Stimulated activated CD4-positive, alpha-beta T cell treated with anti-CD3 and anti-CD28 coated beads, Interleukin-1b, Interleukin-23, amount 100 ng/mL, for 1 hour (primary cell): ENCODE measurements at places on chromosomes 7 and 10.

GRCh38 chr10:101299211-101299610, 54.8 kb upstream of the BTRC start:
- no peak for DNase-seq

GRCh38 chr7:84039432-84039831, 155.2 kb downstream of the SEMA3A start:
- DNase-seq: no peak

DNA sequence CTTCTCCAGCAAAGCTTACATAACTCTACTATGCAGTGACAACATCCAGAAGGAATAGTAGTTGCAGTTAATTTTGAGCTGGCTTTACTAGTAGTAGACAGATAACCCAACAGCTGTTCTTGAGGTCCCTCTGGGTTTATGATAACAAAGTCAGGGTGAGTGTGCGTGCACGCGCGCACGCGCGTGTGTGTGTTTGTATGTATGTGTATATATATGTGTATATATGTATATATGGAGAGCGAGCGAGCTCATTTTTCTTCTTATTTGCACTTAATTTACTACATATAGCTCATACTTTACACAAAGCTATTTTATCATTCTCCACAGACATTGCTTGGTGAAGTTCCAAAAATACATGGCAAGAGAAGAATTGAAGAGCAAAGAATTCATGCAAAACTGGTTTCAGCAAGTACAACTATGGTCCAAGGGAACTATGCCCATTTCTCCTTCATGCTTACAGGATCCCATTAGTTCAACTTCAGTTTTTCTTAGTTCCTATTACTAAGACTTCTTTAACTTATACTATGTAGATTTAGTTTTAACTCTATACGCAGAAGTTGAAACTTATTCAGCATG, 105.9 kb upstream of the TMEM168 start:
- no peak for DNase-seq

- peak; percentile 49 for DNase-seq
Measured at GRCh38 chr10:17430647-17431355, 23.6 kb downstream of the ST8SIA6 start.

GRCh38 chr10:86960003-86960862, 1.8 kb downstream of the SNCG start:
- no peak for DNase-seq
